ENCODE measurements at places on chromosomes 2 and 18.

DNA sequence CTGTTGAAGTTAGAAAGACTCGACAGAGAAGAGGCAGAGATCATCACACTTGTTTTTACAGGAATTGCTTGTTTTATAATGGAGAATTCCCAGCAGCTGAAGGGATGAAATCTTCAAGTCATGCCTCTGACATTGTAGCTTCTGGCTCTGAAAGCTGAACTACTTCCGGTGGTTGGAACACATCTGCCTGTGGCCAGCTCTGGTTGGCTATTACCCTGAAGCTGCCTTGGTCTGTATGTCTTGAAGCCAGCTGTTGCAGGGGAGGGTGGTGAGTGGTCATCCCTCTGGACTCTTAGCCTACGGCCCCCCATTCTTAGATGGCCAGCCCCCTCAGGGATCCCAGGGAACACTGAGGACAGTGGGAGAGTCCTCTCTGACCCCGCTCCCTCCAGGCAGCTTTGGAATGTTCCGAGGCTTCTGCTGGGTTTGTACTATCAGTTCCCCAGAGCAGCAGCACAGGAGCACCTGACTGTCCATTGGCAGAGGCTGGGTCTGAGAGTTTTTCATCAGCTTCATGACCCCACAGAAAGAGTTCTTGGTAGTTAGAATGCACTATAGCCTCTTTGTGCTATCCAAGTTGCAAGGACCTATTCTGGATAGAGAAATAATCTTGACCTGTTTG lies 87.4 kb upstream of the CAPN13 start:
- no peak for DNase-seq

- DNase-seq = peak; percentile 87
These were observed 515.9 kb downstream of the SLC4A3 start for GRCh38 chr2:220143336-220143735.

DNA sequence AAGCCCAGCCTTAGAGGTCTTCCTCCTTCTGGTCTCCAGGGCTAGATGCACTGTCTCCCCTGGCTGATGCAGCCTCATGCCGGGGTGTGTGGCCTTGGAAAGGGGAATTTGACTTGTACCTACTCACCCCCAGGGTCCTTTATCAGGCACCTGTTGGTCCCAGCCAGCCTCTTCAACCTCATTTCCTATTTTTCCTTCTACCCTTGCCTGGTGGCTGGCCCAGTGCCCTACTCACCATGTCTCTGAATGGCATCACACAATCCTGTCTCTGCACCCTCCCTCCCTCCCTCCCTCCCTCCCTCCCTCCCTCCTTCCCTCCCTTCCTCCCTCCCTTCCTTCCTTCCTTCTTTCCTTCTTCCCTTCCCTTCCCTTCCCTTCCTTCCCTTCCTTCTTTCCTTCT lies 17.1 kb upstream of the ST3GAL5 start:
- DNase-seq = no peak

DNA sequence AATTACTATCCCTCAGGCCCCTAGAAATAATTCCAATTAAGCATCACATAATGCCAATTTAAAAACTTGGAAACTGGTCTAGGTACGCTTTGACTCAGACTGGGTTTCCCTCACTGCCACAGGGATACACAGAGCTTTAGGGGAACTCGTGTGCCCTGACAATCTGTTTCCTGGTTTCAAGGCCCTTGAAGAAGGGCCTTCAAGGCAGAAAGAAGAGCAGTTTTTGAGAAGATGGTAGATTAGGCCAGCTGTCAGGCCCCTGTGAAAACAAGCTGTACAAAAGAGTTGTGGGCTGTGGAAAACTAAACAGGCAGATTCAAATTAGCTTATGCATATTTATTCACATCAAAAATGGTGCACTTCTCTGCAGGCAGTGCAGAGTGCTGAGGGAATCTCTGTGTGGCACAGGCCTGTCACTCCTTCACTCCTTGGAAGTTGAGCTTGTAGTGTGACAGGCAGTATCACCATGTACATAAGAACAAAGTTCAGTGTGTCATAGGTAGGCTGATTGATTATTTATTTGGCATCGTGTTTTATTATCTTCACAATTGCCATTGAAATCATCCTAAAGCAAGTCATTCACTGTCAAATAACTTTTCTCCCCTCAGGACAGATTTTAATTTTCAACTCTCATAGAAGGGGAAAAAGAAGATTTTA lies 614.4 kb upstream of the GYPC start:
- no peak for DNase-seq

DNA sequence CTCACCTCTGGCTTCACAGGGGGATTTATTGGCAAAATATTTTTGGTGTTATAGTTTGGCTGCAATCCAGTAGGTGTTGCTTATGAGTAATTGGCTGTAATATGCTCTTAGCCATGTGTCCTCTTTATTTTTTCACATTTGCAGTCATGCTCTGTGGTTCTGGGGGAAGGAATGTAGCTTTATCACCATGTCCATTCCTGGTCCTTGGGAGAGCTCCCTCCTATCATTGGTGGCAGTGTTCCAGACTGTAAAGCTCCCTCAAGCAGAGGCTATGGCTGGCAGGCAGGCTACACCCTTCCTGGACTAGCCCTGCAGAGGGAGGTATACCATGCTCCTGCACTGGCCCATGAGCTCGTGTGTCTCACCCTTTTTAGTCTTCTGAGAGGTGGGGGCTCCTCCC lies 120.0 kb upstream of the FSIP2 start:
- DNase-seq = no peak

- no peak for DNase-seq
These were observed 13.5 kb upstream of the PIEZO2 start for GRCh38 chr18:11162889-11163288.

GRCh38 chr18:3616744-3617143 lies 166.8 kb downstream of the TGIF1 start:
- no peak for DNase-seq

DNA sequence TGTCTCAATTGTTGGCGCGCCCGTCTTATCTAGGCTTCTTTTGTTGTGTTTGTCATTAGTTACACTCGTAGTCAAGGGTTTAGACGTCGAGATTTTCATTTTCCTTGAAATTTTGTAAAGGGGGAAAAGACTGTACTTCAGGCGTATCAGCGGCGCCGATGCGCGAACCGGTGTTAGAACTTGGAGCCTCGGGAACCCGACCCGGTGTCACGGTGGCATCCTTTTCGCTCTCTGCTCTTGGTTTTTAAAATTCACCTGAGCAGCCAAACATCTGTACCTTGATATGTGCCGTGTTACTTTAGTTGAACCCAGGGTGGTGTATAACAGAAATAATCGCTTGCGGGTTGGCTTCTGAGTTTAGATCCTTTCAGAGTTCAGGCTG lies 643 bp downstream of the RMC1 start:
- peak; percentile 21 for DNase-seq

DNA sequence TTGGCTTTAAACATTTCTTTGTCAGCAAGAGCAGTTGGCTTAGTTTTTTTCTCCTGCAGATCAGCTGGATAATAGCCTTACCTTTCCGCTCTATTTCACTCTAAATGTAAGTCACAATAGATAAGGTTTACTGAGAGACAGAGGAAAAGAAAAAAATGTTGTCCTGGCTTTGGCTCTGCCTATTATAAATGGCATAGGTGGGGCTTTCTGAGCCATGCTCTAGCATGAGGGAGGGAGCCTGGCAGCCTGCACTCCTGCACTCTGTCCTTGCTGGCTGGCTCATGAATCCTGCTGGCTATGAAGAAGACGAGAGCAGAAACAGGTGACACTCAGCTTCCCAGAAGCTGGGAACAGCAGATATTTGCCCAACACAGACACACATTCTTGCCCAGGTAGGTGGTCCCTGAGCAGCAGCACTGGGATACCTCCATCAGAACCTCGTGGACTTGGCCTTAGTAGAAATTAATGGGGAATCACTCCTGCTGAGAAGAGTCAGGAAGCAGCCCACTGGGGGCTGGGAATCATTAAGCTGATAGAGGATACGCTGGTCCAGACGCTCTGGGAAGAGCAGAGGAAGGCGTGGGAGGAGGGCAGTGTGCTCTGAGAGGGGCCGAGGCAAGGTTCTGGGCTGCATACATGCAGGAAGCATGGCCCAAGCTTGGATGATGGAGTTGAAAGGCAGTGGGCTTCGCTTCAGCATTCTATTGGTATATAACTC lies 514.4 kb upstream of the HS6ST1 start:
- DNase-seq = no peak

GRCh38 chr2:157831573-157832315 lies 44.4 kb downstream of the ACVR1 start:
- no peak for DNase-seq

DNA sequence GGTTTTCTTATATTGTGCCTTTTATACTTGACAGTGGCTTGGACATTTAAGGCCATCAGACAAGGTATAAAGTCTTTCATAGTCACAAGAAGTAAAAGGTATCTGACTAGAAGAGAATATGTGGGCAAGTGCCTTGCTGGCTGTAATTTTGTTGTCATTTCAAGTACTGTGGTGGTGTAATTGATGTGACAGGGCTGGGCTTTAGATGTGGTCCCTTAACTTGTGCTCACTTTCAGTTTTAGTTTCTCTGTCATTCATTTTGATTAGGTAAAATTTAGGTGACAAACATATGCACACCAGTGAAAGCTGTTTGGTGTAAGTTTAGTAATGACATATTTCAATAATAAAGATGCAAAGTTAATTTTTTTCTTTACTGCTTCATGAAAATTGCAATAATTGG lies 31.2 kb upstream of the TBR1 start:
- no peak for DNase-seq

DNA sequence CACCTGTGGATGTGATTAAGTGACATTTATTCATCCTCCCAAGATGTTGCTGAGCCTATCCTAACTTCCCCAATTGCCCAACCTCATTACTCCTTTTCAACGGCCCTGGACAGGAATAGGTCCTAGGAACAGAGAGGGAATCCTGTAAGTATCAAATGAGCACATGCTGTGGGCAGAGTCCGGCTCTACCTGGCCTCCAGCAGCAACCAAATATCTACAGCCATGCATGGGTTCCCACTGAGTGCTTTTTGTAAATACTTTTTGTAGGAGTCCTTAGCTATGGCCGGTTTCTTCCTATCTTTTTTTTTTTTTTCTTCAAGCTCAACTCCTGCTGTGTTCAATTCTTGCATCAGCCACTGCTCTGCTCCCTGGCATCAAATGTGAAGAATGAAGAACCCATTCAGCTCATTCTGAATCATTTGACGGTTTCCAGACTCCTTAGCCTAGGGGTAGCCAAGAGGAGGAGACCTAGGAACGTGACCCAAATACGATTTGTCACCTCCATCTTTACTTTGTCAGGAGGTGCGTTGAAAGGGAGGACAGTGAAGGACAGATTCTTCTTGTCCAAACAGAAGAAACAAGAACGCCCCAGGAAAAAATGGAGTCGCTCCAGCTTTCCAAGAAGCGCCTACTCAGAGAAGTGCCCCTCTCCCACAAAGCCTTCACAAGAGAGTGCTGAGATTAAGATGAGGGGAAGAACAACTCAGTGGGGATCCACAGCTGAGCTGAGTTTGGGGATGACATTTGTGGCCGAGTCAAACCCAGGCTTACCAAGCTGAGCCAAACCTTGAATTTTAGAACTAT lies 46.7 kb upstream of the LCLAT1 start:
- no peak for DNase-seq

GRCh38 chr2:41881249-41881648 lies 166.6 kb upstream of the PKDCC start:
- peak; percentile 20 for DNase-seq

- peak; percentile 28 for DNase-seq
These were observed 106.4 kb upstream of the SMIM21 start for GRCh38 chr18:75533950-75534349.

DNA sequence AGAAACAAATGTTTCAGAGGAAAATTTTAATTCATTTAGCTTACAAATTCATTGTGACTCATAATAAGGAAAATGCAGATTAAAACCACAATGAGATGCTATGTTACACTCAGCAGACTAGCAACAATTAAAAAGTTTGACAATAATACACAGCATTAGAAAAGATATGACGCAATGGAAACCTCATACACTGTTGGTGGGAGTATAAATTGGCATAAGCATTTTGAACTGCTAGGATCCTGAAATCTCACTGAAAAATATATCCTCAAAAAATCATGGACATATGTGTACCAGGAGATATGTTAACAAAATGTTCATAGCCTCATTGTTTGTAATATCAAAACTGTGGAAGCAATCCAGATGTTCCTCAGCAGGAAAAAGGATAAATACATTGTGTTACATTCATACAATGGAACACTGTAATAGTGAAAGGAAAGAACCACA lies 13.7 kb downstream of the CALCRL start:
- DNase-seq = peak; percentile 65

DNA sequence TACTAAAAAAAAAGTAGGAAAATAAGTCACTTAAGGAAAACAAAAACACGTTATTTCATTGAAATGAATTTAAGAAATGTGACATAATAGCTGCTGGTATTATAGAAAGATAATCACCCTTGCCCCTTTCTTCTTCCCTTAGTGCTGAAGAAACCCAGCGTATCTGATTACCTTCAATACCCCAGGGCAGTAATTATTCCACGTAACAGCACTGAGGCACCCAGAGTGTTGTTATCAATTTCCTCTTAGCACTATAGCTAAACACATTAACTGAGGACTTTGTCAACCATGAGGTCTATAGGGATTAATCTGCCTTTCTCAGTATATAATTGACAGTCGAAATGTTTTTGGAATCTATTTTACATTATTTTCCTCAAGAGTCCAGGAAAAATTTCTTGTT lies 180.0 kb upstream of the NXPH2 start:
- no peak for DNase-seq

DNA sequence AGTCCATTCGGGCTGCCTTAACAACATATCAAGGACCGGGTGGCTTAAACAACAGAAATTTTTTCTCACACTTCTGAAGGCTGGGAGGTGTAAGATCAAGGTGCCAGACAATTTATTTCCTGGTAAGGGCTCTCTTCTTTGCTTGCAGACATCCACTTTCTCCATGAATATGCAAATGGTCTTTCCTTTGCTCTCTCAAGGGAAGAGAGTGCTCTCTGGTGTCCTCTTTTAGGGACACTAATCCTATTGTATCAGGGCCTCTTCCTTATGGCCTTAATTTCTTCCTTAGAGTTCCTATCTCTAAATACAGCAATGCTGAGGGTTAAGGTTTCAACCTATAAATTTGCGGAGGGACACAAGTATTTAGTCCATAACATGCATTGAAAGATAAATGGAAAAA lies 770.8 kb downstream of the DSC3 start:
- DNase-seq = no peak
